ENCODE measurements at places on chromosomes 2 and 18.

- no peak for DNase-seq
Observed at GRCh38 chr18:57925706-57926105, 118.3 kb upstream of the NEDD4L start.

DNA sequence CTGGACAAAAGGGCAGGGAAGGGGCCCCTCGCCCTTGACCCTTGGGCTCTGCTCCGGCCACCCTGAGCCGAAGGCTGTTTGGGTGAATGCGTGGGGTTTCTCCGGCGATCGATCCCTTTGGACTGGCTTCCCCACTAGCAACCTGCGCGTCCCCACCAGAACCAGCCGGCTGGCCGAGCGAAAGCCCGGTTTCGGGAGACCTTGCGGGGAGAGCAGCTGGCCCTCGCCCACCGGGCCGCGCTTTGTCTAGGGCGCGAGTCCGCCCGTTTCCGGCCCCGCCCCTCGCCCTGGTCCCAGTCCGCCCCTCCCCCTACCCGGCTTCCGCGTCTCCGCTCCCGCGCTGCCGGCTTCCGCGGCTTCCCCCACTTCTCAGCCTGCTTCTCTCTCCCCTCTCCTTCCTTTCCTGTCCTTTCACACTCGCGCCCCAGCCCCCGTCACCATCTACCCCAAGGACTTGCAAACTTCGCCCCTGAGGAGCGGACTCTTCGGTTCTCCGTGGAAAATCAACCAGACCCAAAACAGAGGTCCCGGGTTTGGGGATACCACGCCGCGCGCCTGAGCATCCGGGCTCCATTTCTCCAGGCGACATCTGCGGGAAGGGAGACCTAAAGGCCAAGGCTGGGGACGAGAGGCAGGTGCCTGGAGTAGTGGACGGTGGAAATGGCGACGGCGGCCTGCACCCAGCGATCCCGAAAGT, 48.0 kb upstream of the ATP6V1B1 start:
- DNase-seq = no peak

- no peak for DNase-seq
Observed at GRCh38 chr18:2407961-2408360, 163.3 kb downstream of the METTL4 start.

GRCh38 chr2:203706403-203706802, at the start of gene CD28:
Gene CD28, plus strand, starts transcription at chr2:203706639. Its CDS starts 58 bp downstream, at chr2:203706697.
- peak; percentile 82 for DNase-seq

DNA sequence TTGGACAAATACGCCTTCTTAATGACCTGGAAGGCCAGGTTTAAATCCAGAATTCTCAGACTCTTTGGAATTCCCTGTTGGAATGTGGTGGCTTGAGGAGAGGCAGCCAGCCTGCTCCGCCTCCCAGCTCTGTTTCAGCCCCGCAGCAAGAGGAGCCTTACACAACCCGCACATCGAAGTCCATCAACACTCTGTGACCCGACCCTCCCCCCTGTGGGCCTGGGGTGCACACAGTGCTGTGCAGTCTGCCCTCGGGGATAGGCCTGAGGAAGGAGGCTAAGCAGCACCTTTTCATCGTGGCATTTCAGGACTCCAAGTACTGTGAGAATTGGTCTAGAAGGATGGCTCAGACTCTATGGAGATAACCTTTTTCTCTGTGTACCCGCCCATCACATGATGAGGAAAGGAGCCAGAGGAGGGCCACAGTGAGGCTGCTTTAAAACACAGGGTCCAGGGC, 73.7 kb downstream of the GREB1L start:
- no peak for DNase-seq

- peak; percentile 15 for DNase-seq
Observed at GRCh38 chr2:144414324-144414845, 105.5 kb downstream of the ZEB2 start.

DNA sequence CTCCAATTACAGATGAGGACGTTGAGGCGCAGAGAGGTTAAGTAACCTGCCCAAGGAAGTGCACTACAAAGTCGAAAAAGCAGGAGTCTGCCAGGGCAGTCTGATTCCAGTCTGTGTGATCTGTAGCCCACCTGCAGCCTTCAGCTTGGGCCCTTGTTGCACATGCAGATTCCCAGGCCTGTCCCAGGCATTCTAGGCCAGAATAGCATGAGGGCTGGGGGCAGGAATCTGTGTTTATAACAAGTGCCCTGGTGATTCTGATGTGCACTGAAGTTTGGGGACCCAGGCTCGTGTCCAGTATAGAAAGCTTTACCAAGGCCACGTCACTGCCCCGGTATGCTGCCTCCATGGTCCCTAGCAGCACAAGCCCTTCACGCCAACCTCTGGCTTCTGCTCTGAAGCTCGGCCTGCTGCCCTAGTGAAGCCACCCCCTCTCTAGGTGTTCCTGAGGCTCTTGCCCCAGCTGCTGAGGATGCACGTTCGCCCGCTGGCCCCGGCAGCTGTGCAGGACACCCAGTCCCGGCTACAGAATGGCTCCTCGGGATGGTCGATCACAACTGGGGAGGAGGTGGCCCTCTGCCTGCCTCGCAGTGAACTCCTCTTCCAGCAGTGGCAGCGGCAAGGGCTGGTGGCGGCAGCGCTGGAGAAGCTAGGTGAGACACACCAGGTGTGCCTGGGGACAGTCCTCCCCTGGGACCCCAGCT, 4.6 kb downstream of the CHRNG start:
- DNase-seq = no peak

Measured in activated T-cell treated with anti-CD3 and anti-CD28 coated beads for 48 hours (primary cell).